CMK (cell line): ENCODE measurements at places on chromosomes 3 and 15.

DNA sequence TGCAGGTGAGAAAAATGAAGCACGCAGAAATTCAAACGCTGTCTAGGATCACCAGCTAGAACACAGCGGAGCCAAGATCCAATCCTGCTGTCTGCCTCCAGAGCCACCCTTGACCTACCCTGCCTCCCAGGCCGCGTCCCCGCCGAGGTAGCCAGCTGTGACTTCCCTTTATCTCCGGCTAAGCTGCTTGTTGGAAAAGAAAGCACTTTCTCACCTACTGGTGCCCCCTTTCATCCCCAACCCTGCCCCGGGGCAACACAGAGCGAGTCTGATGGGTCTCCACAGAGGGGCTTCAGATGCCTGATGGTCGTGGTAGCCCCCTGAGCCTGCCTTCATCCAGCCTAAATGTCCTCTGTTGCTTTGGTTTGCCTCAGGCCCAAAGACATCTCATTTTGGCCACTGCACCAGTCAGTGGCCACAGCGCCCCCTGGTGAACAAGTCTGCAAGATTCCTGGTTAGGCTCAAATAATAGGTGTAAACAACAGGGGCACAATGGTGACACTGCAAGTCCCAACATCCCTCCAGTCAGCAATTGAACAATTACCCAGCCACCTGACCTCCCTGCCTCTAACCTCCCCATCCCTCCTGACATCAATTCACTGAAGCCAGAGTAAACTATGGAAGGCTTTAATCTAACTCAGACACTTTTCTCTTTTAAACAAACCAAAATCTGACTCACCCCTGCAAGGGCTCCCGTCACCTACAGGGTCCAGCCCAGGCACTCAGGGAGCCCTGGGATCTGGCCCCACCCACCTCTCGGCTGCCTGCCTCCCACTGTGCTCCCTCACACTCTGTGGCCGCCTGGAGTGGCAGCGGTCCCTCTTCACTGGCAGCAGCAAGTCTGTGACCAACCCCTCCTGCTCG lies 27.3 kb upstream of the BCL2L10 start:
- no peak for DNase-seq

DNA sequence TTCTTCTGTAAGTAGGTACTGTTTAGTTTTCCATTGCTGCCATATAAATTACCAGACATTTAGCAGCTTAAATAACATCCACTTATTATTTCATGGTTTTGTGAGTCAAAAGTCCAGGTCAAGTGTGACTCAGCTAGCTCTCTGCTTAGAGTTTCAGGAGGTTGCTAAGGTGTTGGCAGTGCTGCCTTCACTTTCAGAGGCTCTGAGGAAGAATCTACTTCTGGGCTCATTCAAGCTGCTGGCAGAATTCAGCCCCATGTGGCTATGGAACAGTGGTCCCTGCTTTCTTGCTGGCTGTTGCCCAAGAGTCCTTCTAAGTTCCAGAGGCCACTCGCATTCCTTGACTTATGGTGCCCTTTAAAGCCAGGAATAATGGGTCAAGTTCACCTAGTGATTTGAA lies 4.5 kb downstream of the CFAP44 start:
- DNase-seq: no peak

- DNase-seq: no peak
Measured at GRCh38 chr3:66411961-66412887, 88.6 kb downstream of the LRIG1 start.

GRCh38 chr3:115062009-115062408 lies 85.1 kb downstream of the ZBTB20 start:
- no peak for DNase-seq

GRCh38 chr3:58025406-58025805 lies 17.2 kb downstream of the FLNB start:
- DNase-seq: no peak

DNA sequence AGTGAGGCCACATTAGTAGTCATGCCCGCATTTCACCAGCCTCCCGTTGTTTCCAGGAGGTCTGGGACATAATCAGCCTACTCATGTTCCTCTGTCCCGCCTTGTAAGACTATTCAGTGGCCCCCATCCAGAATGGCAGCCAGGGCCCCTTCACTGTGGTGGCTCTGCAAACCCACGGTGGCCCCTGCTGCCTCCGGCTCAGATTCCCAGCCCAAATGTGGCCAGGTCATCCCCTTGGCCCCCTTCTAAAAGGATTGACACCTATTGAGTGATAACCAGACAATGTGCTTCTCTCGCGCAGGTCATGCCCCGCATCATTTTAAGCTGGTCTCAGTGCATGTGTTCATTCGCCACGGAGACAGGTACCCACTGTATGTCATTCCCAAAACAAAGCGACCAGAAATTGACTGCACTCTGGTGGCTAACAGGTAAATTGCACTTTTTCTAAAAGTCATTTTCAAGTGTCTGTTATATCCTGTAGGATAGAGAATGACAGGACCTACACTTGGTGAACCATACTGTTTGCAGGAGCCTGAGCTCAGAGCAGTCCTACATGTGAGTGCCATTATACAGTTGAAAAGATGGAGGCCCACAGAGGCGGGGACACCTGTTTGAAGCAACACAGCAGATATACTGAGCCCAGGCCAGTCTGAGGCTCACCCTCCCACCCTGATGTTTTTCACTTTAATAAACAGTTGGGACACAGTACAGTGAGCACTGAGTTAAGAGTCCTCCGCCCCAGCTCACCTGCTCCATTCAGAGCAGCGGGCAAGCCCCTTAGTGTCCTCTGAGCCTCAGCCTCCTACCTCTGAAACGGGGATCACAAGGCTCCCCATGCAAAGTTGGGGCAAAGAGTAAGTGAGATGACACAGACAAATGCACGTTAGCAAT lies 47.7 kb downstream of the PXYLP1 start:
- no peak for DNase-seq

- no peak for DNase-seq
Measured at GRCh38 chr3:105785803-105786202, 83.0 kb downstream of the CBLB start.

DNA sequence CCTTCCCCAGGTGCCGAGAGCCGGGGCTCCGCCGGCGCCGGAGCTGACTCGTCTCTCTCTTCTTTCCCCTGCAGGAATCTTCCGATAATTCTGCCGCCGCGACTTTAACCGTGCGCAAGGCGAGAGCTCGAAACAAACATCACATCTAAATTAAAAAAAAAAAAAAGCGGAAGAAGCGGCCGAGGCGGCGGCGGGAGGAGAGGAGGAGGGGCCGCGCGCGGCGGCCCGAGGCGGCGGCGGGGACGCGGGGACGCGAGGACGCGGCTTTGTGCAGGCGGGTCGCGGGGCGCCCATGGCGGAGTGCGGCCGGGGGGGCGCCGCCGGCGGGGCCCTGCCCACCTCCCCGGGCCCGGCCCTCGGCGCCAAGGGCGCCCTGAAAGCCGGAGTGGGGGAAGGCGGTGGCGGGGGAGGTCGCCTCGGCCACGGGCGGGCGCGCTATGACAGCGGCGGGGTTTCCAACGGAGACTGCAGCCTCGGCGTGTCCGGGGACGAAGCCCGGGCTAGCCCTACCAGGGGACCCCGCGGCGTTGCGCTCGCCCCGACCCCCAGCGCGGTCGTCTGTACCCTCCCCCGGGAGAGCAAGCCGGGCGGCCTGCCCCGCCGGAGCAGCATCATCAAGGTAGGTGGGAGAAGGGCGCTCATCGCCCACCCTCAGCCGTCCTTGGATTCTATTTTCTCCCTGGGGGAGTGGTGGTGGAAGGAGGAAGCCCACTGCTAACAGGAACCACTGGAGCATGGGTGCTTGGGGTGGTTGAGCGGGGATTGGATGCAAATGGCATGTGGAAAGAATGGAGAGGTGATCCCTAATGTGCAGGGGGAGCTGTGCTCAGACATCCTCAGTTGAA lies at the start of gene PLCL2:
Gene PLCL2, plus strand, starts transcription at position 208 of the 845 bp plus-strand sequence. Its CDS starts 85 bp downstream, at position 293.
- DNase-seq: no peak

- DNase-seq: no peak
Measured at GRCh38 chr3:13078163-13078905, 5.1 kb upstream of the IQSEC1 start.

- no peak for DNase-seq
Measured at GRCh38 chr3:55686426-55687254, 199.5 kb upstream of the WNT5A start.

- no peak for DNase-seq
Measured at GRCh38 chr3:126081618-126082361, 2.1 kb downstream of the SLC41A3 start.

- no peak for DNase-seq
Measured at GRCh38 chr3:66989860-66990696, 8.0 kb upstream of the KBTBD8 start.

DNA sequence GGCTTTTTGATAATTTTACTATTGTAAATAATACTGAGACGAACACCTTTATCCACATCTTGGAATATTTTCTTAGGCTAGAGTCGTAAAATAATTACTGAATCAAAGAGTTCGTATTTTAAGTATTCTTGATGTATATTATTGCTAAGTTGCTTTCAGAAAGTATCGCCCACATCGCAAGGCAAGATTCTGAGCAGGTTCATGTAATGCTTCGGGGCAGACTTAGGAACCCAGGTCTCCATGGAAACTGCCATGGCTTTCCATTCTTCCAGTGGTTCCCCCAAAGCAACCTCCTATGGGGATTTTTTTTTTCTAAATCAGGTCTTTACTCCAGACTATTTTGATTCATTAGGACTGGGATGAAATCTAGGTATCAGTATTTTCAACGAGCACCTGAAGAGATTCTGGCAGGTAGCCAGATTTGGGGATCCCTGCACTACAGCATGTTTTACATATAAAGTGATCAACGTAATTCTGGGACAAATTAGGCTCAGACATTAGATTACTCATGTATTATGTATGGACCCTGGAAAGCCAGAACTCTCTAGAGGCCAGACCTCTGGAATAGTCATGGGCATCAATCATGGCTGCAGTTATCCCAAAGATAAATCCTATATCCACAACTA lies 86.5 kb downstream of the B3GNT5 start:
- no peak for DNase-seq

GRCh38 chr3:69197922-69198530 lies 75.6 kb upstream of the LMOD3 start:
- DNase-seq: no peak

DNA sequence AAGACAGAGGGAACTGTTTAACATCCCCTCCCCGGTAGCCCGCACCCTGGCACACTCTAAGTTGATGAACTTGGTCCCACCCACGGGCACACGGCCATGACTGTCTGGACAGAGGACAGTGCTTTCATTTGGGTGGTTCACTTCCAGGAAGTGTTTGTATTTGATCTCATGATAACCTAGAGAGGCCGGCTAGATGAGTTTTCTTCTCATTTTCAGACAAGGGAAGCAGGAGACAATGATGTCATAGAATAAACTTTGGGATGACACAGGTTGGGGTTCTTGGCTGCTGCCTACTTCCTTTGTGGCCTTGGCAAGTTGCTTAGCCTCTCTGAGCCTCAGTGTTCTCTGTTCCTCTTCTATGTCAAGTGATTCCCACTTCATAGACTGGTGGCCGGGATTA lies 16.1 kb upstream of the LYSMD4 start:
- DNase-seq: no peak

DNA sequence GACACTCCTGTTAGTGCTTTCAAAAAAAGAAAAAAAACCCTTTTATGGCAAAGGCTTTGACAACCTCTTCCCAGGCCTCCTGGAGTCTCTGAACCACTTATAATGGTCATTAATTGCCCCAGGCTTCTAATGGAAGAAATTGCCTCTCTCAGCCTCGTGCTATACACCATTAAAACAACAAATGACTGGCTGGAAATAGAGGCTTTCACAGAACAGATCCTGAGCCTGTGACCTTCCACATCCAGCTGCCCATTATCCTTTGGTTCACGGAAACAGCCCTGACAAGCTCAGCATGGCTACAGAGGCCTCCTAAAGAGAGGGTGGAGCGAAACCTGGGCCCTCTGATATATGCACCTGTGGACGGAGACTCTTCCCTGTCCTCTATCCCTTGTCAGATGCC lies 26.8 kb upstream of the MKRN3 start:
- DNase-seq: no peak

- no peak for DNase-seq
Measured at GRCh38 chr3:186825294-186825821, 17.2 kb upstream of the ADIPOQ start.

DNA sequence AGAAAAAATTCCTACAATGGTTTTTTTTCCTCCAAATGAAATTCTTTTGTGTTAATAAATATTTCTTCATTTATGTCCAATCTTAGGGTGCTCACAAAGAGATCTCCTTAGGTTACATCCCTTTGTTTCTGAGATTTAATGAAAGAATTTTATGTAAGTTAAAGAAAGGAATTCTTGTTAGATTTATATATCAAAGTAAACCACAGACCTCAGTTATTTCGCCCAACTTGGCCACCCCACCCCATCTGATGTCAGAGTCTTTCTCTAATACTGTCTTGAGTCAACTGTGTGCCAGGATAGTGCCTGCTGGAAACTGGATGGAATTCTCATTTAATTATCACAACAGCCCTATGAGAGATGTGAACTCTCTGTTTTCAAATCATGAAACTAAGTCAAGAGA lies 259.9 kb downstream of the OPA1 start:
- DNase-seq: no peak

DNA sequence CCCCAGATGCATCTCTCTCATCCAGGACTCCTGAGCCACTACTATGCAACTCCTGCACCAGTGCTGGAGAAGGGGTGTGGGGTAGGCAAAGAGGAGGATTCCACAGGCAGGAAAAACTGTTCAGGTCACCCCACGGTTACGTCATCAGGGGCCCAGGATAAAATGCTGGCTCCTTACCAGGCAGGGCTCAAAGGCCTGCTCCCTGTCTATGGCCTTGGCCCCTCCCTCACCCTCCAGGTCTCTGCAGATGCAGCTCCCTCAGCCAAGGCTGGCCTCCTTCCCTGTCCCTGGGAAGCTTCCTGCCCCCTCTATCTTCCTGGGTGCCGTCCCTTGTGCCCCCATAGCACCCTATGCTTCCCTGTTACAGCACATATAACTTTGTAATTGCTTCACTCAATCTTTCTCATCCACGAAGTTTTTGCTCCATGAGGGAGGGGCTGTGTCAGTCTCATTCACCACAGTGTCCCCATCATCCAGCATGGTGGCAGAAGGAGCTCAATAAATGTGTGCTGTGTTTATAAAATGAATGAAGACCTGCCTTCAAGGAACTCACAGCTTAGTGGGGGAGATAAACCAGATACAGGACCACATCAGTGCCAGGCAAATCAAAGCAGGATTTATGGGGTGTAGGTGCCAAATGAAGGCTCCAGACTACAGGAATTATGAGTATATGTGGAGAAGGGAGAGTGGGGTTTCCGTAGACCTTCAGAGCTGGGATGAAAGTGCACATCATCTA lies 18.6 kb downstream of the KBTBD13 start:
- DNase-seq: no peak
